Stromal cell of bone marrow (primary cell): ENCODE measurements at places on chromosomes 4 and X.

DNA sequence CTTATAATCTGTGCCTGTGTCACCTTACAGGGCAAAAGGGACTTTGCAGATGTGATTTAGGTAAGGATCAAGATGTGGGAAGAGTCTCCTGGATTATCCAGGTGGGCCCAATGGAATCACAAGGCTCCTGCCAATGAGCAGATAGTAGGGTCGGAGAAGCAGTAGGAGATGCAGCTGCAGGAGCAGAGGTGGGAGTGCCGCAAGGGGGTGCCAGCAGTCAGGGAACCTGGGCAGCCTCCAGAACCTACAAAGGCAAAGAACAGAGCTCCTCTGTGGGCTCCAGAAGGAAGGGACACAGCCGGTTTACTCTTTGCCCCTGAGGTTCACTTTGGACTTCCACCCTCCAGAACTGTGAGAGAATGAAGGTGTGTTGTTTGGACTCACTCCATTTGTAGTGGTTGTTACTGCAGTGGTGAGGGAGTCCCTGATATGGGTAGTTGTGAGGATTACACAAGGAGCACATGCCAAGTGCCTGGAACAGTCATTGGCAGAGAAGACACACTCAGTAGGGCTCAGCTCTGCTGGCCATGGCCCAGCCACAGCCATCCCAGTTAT, 318.5 kb downstream of the EVC2 start:
- DNase-seq: no peak

DNA sequence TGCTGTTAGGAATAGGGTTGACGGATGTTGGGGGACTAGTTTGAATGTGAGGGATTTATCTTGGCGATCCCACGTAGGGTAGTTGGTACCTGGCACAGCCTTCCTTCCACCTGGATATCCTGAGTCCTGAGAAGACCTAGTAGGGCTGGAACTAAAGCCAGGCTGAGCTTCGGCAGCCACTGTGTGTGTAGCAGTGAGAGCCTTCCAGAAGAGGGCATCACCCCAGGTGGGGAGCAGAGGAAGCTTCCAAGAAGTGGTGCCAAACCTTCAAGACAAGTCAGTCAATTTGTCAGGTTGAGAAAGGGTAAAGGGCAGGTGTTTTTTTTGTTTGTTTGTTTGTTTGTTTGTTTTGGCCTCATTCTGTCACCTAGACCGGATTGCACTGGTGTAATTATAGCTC, 1.2 kb upstream of the FGFBP2 start:
- no peak for DNase-seq

- DNase-seq: no peak
These were observed 15.7 kb downstream of the SMIM43 start for GRCh38 chr4:121749225-121749624.

GRCh38 chrX:153333266-153333665, 687 bp upstream of the ZNF275 start:
- peak; percentile 17 for DNase-seq

DNA sequence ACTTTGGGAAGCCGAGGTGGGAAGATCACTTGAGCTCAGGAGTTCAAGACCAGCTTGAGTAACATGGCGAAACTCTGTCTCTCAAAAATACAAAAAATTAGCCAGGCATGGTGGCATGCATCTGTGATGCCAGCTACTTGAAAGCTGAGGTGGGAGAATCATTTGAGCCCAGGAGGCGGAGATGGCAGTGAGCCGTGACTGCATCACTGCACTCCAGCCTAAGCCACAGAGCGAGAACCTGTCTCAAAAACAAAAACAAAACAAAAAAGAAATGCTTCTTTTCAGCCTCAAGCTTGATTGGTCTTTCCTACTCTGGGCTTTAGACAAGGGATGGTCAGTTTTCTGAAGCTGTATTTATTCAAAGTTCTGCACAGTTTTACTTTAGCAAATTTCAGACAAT, 15.8 kb upstream of the DHRSX start:
- DNase-seq: no peak

DNA sequence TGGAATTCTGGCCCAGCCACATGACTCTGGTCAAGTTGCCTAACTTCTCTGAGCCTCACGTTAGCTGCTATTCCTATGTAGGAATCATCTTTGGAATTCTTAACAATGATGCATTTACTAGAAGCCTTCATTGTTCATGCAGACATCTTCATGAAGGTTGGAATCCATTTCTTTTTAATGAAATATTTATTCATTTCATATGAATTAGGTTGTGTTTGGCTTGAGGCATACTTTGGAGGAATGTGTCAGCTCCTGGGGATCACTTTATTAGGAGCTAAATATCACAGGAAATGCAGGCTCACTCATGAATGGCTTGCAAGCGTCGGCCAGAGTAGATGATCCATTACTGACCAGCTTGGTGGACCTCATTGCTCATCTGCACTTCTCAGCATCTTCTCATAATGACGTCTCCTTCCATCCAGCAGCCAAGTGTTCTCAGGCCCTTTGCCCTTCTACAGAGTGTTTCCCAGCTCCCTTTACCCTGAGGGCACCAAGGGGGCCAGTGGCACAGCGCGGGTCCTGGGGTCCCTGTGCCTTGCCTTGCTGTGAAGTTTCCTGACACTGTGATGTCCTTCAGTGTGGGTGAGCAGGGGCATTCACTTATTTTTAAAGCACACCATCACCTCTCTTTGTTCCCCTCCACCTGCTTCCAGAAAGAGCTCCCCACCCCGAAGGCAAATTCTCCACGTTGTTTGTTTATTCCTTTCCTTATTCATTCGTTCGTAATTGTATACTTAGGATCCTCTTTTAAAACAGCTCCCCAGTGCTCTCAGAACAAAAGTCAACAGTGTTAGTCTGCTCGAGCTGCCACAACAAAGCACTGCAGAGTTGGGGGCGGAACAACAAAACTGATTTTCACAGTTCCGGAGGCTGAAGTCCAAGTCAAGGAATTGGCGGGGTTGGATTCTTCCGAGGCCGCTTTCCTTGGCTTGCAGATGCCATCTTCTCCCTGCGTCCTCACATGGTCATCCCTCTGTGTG, 106.8 kb downstream of the STK32B start:
- no peak for DNase-seq

- no peak for DNase-seq
These were observed 110.0 kb downstream of the ARHGAP6 start for GRCh38 chrX:11555759-11556158.

- DNase-seq: no peak
These were observed 53.1 kb upstream of the TMEM33 start for GRCh38 chr4:41881981-41882624.

- DNase-seq: peak; percentile 37
These were observed 3.2 kb upstream of the PCDH19 start for GRCh38 chrX:100413229-100413628.

- DNase-seq: no peak
These were observed 635.6 kb downstream of the STPG2 start for GRCh38 chr4:97507587-97508245.

DNA sequence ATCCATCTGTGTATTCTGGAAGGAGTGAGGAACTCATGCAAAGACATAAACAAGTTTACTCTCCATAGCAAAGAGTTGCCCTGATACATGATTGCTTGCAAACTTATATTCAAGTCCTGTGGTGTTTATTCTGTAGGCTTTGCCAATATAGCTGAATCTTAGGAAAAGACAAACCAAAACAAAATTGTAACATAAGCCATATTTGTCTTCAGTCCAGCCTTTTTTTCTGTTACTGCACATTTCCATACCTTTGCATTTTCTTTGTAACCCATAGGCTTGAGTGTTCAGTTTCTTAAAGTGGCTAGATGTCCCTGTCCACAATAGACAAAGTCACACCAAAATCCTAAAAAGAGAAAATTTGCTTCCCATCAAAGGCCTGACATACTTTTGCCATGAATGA, 120.4 kb downstream of the PPARGC1A start:
- DNase-seq: no peak

DNA sequence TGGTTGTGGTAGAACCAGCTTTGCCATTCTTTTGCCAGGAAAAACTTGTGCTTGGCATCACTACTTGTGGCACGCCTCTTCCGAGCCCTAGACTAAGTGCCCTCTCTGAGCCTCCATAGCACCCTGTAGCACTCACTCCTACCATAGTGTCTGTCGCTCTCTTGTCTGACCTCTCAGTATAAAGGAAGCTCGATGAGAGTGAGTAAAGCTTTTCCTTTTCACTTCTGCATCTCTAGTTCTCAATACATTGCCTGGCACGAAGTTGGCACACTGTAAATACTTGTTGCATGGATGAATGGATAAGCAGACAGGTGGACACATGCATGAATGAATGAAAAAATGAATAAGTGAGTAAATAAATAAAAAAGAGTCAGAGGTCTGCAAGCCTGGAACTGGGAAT, 48.3 kb downstream of the TLR10 start:
- DNase-seq: no peak

DNA sequence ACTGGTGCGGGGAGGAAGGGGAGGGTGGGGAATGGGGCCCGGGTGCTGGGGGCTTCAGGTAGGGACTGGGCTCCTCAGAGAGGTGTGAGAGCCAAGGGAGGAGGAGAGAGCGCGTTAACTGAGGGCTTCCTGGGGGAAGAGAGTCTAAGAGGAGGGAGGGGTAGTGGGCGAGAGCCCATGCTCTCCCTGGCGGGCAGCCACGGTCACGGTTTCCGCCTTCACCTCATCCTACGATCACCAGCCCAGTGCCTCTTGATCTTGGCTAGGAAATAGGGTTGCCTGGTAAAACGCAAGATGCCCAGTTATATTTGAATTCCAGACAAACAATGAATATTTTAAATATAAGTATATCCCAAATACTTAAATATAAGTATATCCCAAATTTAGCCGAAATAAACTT, 60.8 kb upstream of the GRPEL1 start:
- DNase-seq: no peak

DNA sequence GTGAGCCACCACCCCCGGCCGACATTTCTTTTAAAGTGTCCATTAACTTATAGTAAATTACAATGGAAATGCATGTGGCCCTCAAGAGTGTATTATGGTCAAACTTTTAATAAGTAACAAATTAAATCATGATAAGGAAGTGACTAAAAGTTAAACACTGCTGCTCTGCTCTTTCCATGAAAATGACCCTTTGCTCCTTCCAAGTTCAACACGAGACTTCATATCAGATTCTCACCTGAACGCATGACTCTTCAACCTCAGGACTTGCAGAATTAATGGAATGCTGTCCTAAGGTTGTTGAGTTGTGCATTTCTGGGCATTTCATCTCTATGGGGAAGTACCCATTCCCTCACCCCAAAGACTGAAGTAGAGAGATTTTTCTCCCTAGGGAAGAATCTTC, 27.1 kb downstream of the AWAT2 start:
- DNase-seq: no peak

DNA sequence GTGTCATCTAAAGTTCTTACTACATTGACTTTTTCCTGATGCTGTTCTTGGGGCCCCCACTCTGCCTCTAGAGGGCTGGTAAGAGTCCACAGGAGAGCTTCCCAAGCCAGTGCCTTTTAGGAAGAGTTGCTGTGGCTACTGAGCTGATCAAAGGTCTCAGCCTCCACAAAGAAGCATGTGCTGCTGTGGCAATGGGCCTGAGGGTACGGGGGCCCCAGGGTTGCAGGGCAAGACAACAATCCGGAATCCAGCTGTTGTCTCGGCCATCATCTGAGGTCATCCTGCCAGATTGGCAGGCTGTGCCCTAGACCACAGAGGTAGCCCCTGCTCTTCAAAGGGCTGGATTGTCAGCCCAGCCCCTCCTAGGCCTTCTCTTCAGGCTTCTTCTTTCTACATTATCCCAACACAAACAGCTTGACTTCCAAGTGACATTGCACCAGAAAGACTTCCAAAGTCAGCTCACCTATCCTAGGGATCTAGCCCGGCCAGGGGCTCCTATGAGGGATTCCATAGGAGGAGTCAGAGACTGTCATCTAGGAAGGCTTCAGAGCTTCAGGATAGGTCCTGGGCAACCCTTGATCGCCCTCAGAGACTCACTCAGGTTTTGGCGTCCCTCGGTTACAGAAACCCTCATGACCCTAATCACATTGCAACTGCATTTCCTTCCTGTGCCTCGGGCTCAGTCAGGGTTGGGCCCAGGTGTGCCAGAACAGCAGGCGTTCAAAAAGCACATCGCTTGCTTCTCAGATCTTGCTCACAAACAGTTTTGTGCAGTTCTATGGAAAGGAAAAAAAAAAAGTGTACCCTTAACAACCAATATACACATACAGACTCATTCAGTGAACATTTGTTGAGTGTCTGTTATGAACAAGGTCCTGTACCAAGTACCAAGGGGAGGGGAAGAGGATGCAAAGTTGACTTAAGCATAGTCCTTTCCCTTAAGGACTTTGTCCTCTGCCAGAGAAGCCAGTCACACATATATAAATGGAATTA, 27.8 kb downstream of the SLC25A5 start:
- DNase-seq: no peak

DNA sequence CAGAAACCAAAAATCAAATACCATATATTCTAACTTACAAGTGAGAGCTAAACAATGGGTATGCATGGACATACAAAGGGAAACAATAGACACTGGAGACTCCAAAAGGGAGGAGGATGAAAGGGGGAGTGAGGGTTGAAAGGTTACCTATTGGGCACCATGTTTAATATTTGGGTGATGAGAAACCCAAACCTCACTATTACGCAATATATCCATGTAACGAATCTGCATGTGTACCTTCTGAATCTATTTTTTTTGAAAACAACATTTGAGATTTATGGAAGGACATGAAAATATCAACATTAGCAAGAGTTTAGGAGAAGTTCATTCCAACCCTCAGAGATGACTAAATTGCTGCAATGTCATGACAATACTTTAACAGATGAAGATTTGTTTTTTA, 586.1 kb downstream of the GBA3 start:
- no peak for DNase-seq

GRCh38 chrX:95718746-95719145, 965.9 kb upstream of the DIAPH2 start:
- DNase-seq: no peak

DNA sequence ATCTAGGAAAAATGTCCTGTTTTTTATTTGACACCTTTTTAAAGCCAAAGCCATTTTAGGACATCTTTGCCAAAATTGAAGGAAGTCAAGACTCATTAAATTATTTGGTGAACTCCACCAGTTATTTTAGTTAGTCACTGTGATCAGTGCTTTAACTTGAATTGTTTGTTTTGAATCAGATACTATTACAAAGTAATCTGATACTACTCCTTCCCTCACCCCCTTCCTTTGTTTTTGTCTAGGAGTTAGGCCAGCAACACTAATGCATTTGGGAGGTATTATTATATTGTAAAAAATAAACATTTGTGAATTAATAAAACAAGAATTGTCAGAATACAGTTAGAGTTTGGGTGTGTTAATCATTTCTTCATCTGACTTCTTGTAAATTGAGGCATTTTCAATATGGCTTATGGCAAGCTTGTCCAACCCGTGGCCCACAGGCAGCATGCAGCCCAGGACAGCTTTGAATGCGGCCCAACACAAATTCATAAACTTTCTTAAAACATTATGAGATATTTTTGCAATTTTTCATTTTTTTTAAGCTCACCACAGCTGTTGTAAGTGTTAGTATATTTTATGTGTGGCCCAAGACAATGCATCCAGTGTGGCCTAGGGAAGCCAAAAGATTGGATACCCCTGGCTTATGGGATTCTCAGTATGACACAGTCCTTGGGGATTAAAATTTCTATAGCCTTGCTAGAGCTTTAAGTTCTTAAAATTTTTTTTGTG, 182.2 kb downstream of the BMPR1B start:
- DNase-seq: peak; percentile 48
